Head of caudate nucleus (tissue), 42 donors: ENCODE measurements at places on chromosomes 12 and 14.

DNA sequence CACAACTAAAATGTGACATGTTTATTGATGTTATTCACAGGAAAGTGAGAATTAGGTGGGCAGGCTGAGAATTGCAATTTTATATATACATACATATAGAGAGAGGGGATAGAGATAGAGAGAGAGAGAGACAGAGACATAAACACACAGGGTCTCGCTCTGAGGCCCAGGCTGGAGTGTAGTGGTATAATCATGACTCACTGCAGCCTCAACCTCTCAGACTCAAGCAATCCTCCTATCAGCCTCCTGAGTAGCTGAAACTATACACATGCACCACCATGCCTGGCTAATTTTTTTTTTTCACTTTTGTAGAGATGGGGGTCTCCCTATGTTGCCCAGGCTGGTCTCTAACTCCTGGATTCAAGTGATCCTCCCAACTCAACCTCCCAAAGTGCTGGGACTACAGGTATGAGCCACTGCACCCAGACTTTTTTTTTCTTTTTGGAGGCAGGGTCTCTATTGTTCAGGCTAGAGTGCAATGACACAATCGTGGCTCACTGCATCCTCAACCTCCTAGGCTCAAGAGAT, 49.1 kb downstream of the R3HDM2 start:
- no peak for DNase-seq

- no peak for DNase-seq
These were observed 32.2 kb downstream of the TESC start for GRCh38 chr12:117067016-117067415.

GRCh38 chr14:93947282-93947681, 20.1 kb downstream of the FAM181A start:
- DNase-seq, result no peak

- no peak for DNase-seq
These were observed 24.9 kb downstream of the CRACR2A start for GRCh38 chr12:3727877-3728632.

GRCh38 chr12:98405805-98406366, 109.5 kb upstream of the TMPO start:
- DNase-seq, result no peak

GRCh38 chr14:64550621-64551333, 1.0 kb downstream of the PPP1R36 start:
- no peak for DNase-seq

DNA sequence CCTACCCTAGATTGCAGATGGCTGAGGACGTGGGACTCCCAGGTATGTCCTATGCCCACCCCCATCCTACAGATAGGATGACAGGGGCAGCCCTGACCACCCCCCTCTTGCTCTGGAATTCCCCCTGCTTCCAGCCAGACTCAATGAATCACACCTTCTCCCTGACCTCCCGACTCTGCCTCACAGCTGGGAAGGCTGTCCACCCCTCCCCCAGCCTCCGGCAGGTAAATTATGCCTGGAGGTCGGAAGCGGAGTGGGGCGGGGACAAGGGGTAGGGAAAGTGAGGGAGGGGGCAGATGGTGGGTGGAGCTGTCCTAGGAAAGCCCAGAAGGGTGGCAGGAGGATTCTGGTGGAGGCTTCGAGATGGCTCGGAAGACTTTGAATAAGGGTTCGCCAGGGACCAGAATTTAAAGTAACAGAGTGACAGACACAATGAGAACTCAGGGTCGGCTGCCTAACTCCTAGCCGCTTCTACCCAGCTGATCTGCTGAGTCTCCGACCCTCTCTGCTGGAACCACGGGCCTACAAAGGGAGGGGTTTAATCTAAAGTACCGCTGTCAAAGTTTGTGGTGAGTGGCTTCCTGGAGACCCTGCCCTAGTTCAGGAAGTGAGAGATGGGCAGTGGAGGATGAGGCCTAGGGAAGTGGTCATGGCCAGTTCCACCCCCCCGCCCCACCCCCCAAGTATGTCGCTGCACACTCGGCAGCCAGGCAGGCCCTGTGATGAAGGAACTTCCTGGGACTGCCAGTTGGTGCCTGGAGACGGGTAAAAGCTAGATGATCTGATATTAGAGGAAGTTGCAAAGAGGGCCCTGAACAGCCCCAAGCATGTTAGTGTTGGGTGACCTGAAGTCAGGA, 4.2 kb downstream of the PLEKHG3 start:
- no peak for DNase-seq

- no peak for DNase-seq
These were observed 608.4 kb downstream of the LRFN5 start for GRCh38 chr14:42214981-42215491.

DNA sequence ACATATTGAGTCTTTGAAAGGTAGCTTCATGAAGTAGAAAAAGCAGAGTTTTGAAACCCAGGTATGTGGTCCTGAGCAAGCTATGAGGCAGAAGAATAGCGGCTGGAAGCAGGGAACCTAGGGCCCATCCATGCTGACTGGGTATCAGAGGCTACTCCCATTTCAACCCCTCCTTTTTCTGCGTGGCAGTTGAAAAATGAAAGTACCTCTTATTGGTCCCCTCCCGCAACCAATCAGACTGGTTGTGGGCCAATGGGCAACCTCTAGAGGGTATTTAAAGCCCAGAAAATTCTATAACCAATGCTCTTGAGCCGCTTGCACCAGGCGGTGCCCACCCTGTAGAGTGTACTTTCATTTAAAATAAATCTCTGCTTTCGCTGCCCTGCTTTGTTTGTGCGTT, 1.6 kb upstream of the SNRPF start:
- no peak for DNase-seq

DNA sequence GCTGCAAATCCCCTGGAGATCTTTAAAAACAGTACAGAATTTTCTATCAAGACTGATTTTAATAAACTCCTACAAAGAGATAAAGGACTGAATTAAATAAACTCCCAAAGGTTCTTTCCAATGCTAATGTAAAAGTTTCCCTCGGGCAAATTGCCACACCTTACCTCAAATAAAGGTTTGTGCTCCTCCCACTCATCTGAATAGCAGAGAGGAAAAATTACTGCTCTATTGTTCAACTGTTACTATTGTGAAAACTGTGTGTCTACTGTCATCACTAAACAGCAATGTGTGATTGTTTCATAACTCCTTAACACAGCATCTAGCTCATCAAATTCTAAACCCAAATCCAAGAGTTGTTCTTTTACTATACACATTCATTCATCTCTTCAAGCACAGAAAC, 3.2 kb downstream of the SPTLC2 start:
- DNase-seq, result no peak

DNA sequence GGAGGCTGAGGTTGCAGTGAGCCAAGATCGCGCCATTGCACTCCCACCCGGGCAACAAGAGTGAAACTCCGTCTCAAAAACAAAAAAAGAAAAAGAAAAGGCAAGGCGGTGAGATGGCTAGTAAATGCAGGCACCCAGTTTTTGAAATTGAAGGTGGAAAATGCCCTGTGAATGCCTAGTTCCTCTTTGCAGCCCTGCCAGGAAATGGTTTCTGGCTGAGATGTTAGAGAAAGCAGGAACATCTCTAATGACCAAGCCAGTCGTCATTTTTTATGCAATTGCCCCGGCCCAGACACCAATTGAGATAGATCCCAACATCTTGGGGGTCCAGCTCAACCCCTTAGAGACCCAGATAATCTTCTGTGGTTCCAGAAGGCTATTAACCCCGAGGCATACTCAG, 17.0 kb downstream of the SLC8A3 start:
- DNase-seq, result no peak

GRCh38 chr14:52829527-52830185, 38.2 kb upstream of the GNPNAT1 start:
- no peak for DNase-seq

DNA sequence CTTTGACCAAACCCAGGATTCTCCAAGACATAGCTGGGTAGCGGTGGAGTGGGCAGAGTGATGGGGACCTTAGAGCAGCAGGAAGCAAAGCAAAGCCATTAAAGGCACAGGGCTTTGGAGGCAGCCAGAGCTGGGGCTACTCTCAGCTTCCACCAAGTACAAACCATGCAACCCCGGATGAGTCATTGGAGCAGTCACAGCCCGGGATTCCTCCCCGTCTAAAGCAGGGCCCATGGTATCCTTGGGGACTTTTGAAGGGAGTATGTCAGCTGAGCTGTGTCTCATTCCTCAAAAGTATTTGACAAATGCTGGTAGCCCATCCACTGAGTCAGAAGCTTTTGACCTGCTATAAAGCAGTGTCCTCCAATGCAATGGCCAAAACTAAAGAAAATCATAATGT, 9.7 kb upstream of the IFI27 start:
- DNase-seq, result no peak

GRCh38 chr12:125406131-125406530, 340.9 kb downstream of the AACS start:
- no peak for DNase-seq

- DNase-seq, result no peak
These were observed 1.0 kb downstream of the CD9 start for GRCh38 chr12:6201213-6201608.

- DNase-seq, result no peak
These were observed 308.7 kb downstream of the SOX5 start for GRCh38 chr12:23640754-23641153.

GRCh38 chr12:119113496-119113986, 65.2 kb upstream of the HSPB8 start:
- DNase-seq, result no peak

DNA sequence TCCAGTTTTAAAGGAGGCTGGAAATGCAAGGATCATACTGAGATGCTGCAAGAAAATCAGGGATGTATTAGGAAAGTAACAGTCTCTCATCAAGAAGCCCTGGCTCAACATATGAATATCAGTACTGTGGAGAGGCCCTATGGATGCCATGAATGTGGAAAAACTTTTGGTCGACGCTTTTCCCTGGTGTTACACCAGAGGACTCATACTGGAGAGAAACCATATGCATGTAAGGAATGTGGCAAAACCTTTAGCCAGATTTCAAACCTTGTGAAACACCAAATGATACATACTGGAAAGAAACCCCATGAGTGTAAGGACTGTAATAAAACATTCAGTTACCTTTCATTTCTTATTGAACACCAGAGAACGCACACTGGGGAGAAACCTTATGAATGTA, 24.5 kb downstream of the ZNF891 start:
- DNase-seq, result no peak

GRCh38 chr12:130266751-130267150, 70.9 kb upstream of the PIWIL1 start:
- DNase-seq, result no peak

GRCh38 chr12:106282457-106283097, 20.0 kb upstream of the TCP11L2 start:
- no peak for DNase-seq

DNA sequence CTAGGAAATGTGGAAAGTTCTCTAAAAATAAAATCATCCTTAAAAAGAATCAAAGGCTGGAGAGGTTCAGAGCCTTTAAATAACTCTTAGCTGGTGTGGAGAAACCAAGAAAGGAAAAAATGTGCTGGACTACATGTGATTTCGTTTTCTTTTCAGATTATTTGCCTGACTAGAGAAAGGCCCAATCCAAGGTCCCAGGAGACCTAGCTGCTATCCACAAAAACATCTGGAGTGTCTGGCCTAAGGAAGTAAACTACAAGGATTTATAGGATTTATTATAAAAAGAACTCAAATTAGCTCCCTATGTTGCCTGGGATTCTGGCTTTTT, 774 bp upstream of the TMEM30B start:
- DNase-seq, result no peak

GRCh38 chr12:1013618-1014489, 22.8 kb downstream of the ERC1 start:
- DNase-seq, result no peak

DNA sequence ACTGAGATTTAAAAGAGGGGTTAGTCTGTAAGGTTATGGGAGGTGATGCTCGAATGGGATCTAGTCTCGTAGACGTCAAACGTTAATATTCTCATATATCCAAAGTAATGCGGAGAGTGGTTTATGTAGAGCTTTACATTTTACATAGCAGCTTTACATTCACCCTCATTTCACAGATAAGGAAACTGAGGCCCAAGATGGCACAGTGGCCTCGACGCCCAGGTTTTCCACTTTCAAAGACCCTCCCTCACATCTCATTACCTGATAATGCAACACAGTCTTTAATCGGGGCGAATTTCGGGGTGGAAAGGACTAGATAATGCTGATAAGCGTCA, 450 bp upstream of the TDG start:
- DNase-seq, result no peak

- no peak for DNase-seq
These were observed 17.0 kb downstream of the UBE3B start for GRCh38 chr12:109494348-109494881.

- DNase-seq, result no peak
These were observed 6.3 kb upstream of the PUS1 start for GRCh38 chr12:131922772-131923171.

- DNase-seq, result no peak
These were observed 220.5 kb upstream of the ATXN7L3B start for GRCh38 chr12:74317078-74317601.

DNA sequence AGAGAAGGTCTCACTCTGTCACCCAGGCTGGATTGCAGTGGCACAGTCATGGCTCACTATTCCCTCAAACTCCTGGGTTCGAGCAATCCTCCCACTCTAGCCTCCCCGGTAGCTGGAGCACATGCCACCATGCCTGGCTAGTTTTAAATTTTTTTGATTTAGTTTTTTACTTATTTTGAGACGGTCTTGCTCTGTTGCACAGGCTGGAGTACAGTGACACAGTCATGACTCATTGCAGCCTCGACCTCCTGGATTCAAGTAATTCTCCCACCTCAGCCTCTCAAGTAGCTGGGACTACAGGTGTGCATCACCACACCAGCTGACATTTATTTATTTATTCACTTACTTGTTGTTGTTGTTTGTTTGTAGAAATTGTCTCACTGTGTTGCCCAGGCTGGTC, 22.2 kb upstream of the DIP2B start:
- DNase-seq, result no peak

GRCh38 chr12:109833307-109834189, at the start of gene TRPV4:
Gene TRPV4 (minus strand): TSS chr12:109833398. CDS start chr12:109814796, 18,602 bp downstream.
- no peak for DNase-seq

DNA sequence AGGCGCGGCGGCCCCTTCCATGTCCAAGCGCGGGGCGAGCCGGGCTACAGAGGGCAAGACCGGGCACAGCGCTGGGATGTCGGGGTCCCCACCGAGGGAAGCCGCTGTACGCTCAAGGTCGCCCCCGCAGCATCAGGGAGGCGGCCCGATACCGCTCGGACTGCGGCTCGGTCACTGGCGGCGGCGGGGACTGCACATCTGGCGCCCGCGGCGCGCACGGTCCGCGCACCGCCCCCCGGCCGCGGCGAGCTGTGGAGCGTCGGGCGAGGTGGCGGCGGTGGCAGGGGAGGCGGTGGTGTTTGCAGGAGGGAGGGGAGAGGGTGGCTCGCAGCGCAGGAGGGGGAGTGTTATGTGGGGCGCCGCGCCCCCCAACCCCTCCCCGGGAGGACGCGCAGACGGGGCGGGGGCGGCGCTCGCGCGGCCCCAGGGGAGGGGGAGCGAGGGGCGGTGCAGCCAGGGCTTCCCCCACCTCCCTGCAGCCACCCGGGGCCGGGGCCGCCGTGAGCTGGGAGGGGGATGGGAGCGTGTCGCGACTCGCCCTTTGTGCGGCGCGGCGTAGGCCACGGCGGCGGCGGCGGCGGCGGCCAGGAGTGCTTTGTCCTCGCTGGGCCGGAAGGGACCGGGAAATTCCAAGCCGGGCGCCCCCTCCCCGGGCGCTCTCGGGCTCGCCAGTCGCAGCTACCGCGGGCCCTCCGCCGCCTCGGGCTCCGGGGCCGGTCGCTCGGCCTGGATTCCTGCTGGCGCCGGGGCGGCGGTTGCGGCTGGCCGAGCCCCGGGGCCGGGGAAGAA, at the start of gene NUAK1:
Gene NUAK1, minus strand, starts transcription at position 322 of the 789 bp plus-strand sequence. Its CDS starts 301 bp downstream, at position 21.
- DNase-seq, result peak; percentile 86

GRCh38 chr12:91133871-91134270, 22.6 kb upstream of the LUM start:
- DNase-seq, result no peak
